ENCODE measurements at places on chromosomes 12 and 14. TPM values are rescaled to one million over a fixed set of nuclear protein-coding genes. Genes with fewer than 3 reads are reported as not detected.

CIROP gene
- total RNA-seq = not detected

FZD10 gene
- 0.09 TPM for total RNA-seq

DNA sequence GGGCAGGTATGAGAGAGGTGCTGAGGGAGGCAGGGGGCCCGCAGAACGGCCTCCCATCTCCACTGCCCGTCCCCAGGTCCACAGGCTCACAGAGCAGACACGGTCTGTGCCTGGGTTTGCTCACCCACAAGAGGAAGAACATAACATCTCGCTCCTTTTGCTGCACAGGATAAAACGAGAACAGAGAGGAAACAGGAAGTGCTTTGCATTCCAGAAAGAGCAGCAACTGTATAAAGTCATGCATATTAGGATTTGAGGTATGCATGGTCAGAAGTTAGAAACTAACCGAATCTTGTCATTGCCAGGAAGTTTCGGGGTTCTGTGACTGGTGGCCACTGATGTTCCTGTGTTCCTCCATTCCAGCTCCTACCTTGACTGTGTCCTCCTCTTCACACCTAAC lies 25.0 kb downstream of the NTF3 start:
- no peak for DNase-seq

- peak; percentile 51 for DNase-seq
These were observed 13.7 kb upstream of the ITGA5 start for GRCh38 chr12:54432815-54433164.

DNA sequence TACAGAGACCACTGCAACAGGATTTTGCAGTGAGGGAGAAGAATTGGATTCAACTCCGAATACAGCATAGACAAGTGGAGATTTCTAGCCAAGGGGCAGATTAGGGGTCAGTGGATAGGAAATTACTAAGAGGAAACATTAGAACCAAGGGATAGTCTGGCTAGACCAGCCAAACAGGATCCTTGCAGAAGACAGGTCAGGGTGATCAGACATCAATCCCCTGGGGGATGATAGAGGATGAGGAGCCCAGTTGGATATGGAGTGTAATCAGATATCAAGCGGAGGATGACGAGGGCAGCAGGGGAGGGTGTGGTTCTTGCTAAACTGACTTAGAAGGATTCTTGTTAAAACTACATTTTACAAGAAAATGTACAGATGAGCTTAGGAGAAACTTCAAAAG lies 424.4 kb downstream of the DAD1 start:
- no peak for DNase-seq

- DNase-seq = no peak
These were observed 98.4 kb downstream of the LGMN start for GRCh38 chr14:92649934-92650545.

- no peak for DNase-seq
These were observed 39.5 kb downstream of the GALNT16 start for GRCh38 chr14:69299286-69300035.

- no peak for DNase-seq
These were observed 47.4 kb downstream of the RTN1 start for GRCh38 chr14:59823179-59823578.

DNA sequence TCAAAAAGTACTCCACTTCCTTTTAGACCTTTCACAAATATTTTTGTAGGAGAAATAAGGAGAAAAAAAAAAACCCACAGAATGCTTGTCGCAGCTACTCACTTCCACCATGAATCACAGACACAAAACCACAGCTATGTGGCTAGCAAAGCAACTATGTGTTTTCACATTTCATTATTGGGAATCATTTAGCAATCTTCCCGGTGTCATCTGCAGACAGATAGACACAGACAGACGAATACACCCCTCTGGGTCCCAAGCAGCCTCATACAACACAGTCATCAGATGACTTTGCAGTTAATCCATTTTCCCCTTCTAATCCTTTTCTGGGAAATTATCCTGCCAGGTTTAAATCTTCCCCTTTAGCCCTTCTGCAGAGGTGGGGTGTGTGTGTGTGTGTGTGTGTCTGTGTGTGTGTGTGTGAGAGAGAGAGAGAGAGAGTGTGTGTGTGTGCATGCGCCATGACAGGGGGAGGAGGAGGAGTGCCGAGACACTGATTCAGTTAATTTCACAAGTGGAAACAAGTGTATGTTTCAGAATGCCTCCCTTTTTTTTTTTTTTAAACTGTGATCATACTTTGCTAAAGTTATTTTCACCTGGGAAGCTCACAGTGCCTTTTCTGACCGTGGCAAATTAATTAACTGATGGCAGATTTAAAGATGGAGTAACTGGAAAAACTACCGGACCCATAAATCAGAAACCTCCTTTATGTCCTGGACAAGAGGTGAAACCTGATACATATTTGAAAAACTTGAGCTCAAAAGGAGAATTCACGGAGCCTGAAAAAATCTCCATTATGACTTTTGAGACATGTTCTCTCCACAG lies 39.9 kb downstream of the LTBP2 start:
- peak; percentile 40 for DNase-seq

Data from heart left ventricle (tissue), 16 donors.